Kidney epithelial cell (primary cell): ENCODE measurements at places on chromosomes 4 and X. TPM values are rescaled to one million over a fixed set of nuclear protein-coding genes. Genes with fewer than 3 reads are reported as not detected.

NOX1 gene
- not detected in 2 replicates for total RNA-seq

RNF175 gene
- 1.0 and 2.0 TPM in 2 replicates for total RNA-seq

FAM90A26 gene
- total RNA-seq = not detected in 2 replicates

REST gene
- 40.7 and 46.0 TPM in 2 replicates for total RNA-seq

DMRTC1B gene
- total RNA-seq = not detected in 2 replicates

SSX4 gene
- total RNA-seq = not detected in 2 replicates

BEND2 gene
- not detected in 2 replicates for total RNA-seq

HTN1 gene
- total RNA-seq = not detected in 2 replicates

RHOXF2B gene
- total RNA-seq = not detected in 2 replicates

ARMCX1 gene
- 16.6 and 18.3 TPM in 2 replicates for total RNA-seq

AMOT gene
- total RNA-seq = 36.5 and 39.6 TPM in 2 replicates

GLRA3 gene
- total RNA-seq = not detected in 2 replicates

ATP11C gene
- 23.1 and 32.4 TPM in 2 replicates for total RNA-seq

SERTM2 gene
- not detected in 2 replicates for total RNA-seq

ARSD gene
- total RNA-seq = 25.8 and 30.9 TPM in 2 replicates
